NCI-H524 treated with DMSO at 0.1 percent for 48 hours (cell line): ENCODE measurements at places on chromosomes 3 and 15.

DNA sequence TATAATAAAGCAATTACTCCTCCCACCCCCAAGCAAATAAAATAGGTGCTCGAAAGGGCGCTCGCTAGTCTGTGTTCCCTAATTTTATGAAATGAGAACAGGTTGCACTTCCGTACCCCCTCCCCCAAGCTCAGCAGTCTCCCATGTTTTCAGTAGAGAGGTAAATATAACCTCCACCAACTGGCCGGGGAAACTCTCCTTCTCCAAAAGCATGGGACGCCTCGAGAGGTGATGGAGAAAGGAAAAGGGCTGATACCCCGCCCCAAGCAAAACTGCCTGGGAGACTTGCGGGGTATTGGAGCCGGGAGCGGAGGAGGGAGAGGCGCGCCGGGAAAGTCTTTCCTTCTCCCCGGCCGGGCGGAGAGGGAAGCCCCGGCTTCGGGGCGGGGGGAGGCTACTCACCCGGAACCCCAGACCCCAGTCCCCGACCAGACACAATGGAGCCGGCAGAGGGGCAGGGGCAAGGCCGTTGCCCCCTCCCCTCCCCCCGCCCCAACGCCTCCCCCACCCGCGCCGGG, 605 bp downstream of the DCUN1D1 start:
- no peak for DNase-seq

DNA sequence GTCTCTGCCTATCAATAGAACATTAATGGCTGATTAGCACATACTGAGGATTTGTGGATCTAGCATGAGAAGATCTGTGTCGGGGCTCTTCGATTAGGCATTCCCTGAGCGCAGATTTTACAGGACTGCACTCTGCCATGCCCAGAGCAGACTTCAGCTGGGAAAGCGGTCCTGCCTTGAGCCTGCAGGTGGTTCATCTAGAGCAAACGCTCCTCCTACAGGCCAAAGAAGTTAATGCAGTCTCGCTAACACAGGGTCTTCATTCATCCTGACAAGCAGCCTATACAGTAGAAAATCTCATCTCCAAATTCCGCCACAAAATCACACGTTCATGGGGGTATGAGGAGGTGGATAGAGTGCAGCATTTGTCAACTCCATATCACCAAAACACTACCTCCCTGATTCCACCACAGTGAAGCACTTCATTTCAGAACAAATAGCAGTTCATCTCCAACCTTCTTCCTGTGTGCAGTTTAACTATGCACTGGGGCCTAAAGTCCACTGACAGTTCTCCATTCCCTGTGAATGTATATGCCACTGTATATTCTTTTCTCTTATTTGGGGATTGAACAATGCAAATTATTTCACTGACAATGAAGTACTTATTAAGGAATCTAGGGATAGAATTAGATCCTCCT, 405.8 kb downstream of the IGSF11 start:
- DNase-seq = peak; percentile 54

DNA sequence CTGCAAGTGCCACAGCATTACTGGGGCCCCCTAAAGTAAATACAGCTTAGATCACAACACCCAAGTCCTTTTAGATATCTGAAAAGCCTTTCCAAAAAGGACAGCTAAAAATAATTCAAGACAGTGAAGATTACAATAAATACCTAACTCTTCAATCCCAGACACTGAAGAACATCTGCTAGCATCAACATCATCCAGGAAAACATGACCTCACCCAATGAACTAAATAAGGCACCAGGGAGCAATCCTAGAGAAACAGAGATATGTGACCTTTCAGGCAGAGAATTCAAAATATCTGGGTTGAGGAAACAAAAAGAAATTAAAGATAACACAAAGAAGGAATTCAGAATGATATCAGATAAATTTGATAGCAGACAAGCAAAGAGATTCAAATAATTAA, 71.7 kb upstream of the TTC14 start:
- DNase-seq = no peak

DNA sequence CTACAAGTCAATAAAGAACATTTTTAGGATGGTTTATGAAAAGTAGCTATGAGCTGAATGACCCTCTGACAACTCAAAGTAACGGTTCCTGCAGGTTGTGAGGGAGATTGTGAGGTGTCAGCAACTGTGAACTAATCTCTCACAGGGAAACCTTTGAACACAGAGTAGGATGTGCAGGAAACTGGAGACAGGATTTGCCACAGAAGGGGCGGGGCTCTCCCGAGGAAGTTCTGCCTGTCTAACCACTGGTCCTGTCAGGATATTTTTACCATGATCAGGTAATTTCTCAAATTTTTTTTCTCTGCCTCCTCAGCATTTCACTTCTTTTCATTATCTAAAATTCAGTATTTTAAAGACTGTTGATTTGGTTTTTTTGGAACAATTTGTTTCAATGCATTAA, 33.3 kb downstream of the LEO1 start:
- no peak for DNase-seq

- DNase-seq = no peak
These were observed 25.0 kb downstream of the SH3GL3 start for GRCh38 chr15:83472151-83472550.

DNA sequence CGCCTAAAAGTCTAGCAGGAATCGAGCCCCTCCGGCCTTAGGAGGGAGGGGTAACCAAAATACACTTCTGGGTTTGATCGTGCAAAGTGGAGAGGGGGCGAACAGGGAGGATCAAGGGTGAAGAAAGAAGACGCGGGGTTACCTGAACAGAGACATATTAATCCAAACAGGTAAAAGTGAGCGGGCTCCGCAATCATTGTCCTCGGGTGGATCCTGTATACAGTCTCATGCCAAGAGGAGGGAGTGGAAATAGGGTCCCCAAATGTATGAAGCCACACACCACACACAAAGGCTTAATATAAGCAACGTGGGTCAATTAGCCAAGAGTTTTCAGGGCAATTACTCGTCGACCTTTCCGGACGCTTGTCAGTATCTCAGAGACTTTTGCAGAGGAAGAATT, 749.5 kb downstream of the ROBO1 start:
- no peak for DNase-seq

GRCh38 chr15:64515196-64515595, 54.8 kb downstream of the ZNF609 start:
- no peak for DNase-seq

DNA sequence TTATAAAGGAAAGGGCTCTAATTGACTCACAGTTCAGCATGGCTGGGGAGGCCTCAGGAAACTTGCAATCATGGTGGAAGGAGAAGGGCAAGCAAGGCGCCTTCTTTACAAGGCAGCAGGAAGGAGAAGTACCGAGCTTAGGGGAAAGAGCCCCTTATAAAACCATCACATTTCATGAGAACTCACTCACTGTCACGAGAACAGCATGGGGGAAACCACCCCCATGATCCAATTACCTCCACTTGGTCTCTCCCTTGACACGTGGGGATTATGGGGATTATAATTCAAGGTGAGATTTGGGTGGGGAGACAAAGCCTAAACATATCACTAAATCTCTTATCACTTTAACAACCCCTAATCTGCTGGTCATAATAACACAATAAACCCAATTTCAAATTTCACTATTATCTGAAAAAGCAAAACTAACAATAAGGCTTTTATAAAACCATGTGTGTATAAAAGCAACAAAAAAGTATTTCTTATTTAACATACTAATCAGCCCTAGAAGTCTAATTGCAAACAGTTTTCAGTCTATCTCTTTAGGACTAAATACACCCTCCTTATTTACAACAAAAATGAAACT, 43.2 kb downstream of the SCAPER start:
- DNase-seq = no peak

DNA sequence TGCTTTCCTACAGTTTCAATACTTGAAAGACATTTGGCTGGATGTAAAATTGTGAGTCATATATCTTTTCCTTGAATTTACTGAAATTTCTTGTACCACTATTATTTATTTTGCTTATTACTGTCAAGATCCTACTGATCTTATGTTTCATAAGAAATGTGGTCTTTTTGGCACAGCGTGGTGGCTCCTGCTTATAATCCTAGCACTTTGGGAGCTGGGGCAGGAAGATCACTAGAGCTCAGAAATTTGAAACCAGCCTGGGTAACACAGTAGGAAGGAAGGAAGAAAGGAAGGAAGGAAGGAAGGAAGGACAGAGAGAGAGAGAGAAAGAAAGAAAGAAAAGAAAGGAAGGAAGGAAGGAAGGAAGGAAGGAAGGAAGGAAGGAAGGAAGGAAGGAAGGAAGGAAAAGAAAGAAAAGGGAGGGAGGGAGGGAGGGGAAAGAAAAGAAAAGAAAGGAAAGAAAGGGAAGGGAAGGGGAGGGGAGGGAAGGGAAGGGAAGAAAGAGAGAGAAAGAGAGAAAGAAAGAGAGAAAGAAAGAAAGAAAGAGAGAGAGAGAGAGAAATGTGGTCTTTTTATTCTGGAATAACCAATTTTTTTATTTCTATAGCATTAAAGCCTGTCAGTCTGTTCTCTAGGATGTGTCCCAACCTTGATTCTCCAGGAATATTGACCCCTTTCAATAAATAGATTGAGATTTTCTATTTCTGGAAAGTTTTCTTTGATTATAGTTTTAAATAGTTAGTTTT, 572.0 kb upstream of the TGFBR2 start:
- no peak for DNase-seq

DNA sequence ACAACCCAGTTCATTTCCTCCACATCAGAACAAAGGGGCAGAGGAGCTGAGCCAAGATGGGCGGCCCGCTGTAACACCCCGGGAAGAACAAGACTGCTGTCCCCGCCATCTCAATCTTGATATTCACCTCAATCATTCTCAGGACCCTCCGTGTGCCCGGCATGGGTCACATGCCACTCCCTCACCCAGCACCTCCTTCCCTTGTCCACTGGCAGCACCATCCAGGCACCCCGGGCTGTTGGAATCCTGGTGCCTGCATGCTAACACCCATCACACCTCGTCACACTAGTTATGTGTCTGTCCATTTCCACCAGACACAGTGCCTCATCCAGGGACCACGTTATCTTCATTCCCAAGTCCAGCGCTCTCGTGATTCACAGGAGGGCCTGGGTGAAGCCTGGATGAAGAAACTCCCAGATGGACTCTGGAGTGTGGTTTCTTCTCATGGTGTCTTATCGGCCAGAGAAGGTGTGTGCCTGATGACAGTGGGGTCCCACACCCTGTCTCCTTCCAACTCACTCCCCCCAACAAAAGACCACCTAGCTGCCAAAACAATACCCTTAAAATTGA, 16.7 kb downstream of the MEGF11 start:
- DNase-seq = no peak

DNA sequence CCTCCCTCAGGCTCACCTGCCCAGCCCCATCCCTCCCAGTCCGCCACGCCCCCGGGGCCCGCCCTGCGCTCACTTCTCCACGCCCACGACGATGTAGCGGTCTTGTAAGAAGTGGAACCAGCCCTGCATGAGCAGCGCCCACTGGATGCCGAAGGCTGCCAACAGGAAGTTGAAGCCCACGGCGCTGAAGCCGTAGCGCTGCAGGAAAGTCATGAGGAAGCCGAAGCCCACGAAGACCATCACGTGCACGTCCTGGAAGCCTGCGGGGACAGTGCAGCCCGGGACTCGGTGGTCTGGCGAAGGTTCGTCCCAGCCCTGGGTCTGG, 9.7 kb downstream of the RHCG start:
- no peak for DNase-seq

GRCh38 chr15:41493205-41493901, at the start of gene ITPKA:
Gene ITPKA, plus strand, starts transcription at chr15:41493874. Its CDS starts 54 bp downstream, at chr15:41493928.
- DNase-seq = peak; percentile 5
